ENCODE measurements at places on chromosomes 7 and 10. TPM values are rescaled to one million over a fixed set of nuclear protein-coding genes. Genes with fewer than 3 reads are reported as not detected.

- no peak for DNase-seq
These were observed 25.9 kb downstream of the DNAH11 start for GRCh38 chr7:21568762-21569161.

GRCh38 chr7:88300401-88300945, 6.2 kb downstream of the STEAP4 start:
- no peak for DNase-seq

DNAJB9 gene
- 23.2 TPM for total RNA-seq

DNA sequence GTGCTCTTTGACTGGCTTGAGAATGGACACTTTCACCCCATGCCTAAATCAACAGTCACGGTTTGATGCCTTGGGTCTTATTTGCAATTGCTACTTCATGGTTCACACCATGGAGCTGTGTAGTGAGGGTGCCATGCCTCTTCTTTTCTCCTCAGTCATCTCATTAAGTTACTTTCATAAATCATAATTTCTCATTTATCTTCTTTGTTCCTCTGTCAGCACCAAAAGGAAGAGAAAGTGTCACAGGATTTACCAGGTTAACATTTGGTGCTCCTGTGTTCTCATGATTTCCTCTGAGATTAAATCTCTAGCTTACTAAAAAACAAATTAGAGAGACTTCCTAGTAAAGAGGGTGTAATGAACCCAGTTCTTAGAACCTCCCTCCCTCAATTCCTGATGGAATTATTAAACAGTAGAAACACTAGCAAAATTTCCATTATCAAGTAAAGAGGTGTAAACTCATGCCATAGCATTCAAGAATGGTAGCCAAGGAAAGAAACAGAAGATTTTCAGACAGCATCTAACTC, 75.7 kb downstream of the RAMP3 start:
- no peak for DNase-seq

DNA sequence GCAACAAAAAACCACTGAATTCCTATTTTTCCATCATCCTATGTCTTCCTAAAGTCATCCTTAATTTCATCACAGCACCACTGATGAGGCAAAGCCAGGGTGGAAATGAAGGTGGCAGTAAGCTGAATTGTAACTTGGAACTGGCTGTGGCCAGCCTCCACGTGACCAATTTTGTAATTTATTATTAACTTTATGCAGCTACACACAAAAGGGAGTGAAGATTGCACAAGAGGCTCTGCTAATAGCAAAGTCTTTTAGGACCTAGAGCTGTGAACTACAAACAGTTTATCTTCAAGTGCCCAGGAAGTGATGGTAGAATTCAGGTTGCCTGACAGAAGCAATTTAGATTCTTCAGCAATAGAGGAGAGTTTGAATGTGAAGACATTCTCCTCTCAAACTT, 176.4 kb downstream of the CCDC71L start:
- DNase-seq, result no peak

ATP6V0A4 gene
- 0.74 TPM for total RNA-seq

DNA sequence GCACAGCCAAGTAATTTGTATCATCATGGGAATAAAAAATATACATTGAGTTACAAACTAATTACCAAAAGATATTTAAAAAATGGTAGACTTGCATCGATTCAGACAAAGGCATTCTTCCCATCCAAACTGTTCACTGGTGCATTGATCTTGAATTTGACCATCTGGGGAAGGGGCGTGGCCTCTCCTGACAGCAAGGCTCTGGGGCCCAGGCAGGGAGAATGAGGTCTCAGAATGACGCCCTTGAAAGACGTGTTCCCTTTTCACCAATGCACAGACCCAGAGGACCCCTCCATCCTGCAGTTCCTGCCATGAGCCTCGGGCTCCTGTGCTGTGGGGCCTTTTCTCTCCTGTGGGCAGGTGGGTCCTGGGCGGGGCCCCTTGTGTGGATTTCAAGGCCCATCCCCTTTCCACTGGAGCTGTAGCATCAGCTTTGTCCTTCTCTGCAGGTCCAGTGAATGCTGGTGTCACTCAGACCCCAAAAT, 91.1 kb upstream of the PRSS58 start:
- no peak for DNase-seq

DNA sequence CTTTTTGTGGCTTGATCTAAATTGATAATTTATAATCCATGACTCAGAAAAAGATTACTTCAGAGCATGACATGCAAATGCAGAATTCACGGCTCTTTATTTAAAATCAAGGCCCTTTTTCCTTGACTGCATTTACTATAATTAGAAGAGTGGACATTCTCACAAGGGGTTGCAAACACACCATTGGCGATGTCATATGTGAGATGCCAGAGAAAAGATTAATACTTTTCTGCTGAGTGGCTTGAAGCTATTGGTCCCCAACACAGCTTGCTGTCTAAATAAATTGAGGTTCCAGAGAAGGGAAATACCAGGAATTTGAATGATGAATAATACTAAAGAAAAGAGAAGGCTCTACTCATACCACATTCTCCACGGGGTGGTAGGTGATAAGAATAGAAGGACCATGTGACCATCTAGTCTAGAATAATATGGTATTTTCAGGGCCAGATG, 78.7 kb upstream of the ARID5B start:
- DNase-seq, result no peak

IGFBP3 gene
- 0.34 TPM for total RNA-seq

Data from activated T-cell treated with anti-CD3 and anti-CD28 coated beads, Interleukin-2, amount 50 U/mL, for 72 hours (primary cell).